ENCODE measurements at places on chromosomes 4 and X.

DNA sequence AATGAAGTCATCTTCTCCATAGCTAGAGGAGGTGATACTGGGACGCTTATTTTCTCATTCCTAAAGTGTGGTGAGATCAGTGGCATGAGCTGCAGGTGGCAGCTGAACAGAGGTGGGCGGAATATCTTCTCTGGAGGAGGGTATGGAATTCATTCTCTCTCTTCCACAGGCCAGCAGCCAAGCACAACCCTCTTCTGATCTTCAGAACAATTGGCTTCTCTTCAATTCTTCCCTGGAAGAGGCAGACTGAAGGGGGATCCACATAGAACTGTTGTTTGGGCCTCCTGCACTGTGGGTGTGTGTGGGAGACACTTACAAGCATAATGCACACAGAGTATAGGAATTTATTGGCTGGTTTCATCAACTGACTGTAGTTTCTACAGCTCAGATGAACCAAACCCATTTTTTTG lies 180.4 kb upstream of the RASGEF1B start:
- no peak for DNase-seq

GRCh38 chr4:168634276-168634802 lies 137.5 kb downstream of the PALLD start:
- DNase-seq: no peak

- DNase-seq: no peak
Measured at GRCh38 chrX:150548251-150548650, 20.2 kb upstream of the MTM1 start.

DNA sequence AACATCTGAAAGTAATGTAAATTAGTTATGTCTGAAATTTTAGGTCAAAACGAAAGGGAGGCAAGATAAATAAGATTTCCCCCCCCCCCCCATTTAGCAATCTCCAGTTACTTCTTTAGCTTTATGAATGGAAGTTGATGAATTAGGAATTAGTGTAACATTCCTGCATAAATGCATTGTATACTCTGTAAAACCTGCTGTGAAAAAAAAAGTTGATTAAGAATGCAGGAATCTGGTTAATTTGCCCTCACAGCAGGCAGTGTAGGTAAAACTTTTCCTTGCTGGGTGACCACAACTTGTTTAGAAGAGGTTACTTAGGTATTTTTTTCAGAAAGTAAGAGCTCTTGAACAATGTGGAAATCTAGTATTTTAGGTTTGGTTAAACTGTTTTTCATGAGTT lies 15.3 kb downstream of the LARP7 start:
- DNase-seq: no peak

GRCh38 chrX:37809970-37810369 lies 30.1 kb downstream of the CYBB start:
- DNase-seq: no peak

- no peak for DNase-seq
Measured at GRCh38 chrX:9911487-9911886, 55.7 kb upstream of the CLDN34 start.

- no peak for DNase-seq
Measured at GRCh38 chr4:8721621-8722020, 129.1 kb downstream of the CPZ start.
